Stimulated activated CD4-positive, alpha-beta T cell treated with anti-CD3 and anti-CD28 coated beads, TNF-alpha, amount 100 ng/mL, for 1 hour (primary cell): ENCODE measurements at places on chromosomes 1 and 21.

DNA sequence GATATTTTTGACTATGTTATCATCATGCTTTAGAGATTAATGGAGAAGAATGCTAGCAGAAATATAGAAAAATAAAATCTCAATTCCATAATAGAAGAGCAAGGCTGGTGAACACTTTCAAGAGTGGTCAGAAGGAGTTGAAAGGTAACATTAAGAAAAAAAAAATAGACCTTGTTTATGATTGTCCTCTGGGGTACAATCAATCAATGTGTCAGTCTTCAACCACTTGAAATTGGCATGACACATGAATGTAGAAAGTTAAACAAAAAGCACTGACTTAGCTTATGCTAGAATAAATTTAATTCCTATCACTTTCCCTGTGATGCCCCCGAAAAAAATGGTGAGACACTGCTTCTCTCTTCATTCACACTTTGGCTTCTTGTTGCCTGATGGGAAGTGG is 750.3 kb upstream of the ADGRL2 start:
- no peak for DNase-seq

DNA sequence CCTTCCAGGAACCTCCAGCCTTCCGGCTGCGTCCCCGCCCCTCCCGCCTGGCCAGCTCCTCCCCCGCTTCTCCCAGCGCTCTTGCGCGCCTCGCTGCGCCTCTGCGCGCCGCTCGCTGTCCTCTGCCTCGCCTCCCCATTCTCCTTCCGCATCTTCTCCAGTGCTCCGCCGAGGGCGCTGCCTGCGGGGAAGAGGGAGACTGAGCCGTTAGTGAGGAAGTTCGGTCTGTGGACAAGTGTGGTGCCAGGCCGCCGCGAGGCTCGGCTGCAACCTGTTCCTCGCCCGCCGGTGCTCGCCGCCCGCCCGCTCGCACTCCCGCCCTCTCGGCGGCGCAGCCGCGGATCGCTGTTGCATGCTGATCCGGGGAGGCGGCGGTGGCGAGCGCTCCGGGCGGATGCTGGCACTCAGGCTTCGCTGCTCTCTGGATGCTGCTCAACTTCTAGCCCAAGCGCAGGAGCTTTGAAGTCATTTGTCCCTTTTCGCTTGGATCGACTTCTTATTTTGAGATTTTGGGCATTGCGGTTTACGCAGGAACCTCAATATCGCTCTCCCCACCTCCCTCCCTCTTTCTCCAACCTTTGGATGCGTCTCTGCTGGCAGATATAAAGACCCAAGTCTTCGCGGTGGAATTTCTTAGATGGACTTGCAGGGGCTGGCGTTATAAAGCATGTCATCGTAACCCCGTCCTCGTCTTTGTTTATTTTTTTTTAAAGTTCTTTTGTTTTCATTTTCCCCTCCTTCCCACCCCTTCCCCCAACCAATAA is 614 bp upstream of the CACNA1E start:
- DNase-seq = no peak

DNA sequence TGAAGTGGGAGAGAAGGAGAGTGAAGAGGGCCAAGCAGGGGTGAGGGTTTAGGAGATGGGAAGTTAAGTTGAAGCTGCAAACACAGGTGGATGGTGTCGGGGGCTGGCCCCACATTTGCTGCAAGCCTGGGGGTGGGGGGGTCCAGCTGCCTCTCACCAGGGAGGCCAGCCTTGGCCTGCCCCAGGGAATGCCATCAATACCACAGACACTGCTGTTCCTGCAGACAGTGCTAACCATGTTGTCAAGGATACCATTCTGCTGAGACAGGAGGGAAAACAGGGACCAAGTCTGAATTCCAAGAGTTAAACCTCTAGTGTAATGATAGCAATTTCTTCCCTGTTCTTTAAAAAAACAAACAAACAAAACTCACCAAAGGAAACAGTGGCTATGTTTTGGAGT is 8.0 kb downstream of the MECR start:
- DNase-seq = no peak

DNA sequence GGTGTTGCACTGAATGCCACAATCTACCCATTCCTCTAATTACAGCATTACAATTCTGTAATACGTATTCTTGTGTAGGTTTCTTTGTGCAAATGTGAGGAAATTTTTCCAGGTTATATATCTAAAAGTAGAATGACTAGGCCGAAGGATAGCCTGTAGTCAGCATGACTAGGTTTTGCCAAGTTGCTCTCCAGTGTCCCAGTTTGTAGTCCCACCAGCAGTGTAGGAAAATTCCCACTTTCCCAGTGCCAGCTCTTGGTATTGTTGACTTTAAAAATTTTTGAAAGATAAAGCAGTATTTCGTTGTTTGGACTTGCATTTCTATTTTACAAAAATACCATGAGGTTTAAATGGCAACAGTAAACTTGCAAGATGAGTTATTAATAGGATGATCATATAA is 3.0 kb downstream of the PARK7 start:
- no peak for DNase-seq

DNA sequence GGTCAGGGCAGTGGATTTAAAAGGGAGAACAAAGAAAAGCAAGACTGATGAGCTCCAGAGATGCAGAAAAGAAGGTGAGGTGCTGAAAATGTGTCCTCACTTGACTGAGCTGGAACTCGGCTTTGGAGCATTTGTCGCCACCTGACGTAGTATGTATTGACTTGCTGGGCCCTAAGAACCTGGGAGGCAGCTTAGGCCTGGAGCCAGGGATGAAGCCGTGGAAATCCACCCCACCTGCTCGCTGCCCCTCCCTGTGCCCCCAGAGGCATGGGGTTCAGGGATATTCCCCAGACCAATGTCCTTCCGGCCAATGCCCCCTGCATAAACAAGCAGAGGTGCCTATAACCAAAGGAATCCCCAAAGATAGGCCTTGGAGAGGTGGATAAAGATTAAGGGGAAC is 14.3 kb downstream of the MRAP start:
- DNase-seq = no peak

DNA sequence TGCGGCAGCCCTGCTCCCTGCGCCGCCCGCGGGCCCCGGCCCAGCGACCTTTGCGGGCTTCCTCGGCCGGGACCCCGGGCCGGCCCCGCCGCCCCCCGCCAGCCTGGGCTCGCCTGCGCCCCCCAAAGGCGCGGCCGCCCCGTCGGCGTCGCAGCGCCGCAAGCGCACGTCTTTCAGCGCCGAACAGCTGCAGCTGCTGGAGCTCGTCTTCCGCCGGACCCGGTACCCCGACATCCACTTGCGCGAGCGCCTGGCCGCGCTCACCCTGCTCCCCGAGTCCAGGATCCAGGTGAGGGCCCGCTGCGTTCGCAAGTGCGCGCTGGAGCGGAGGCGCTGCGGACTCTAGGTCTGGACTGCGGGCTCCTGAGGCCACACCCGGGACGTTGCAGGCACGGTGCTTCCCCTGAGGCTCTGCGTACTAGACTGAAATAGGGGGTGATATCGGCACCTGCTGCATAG is 351 bp downstream of the MIXL1 start:
- DNase-seq = no peak

- no peak for DNase-seq
These were observed 13.9 kb downstream of the PLA2G2F start for GRCh38 chr1:20153000-20153418.

GRCh38 chr1:178614286-178614685 is 101.4 kb downstream of the TEX35 start:
- DNase-seq = no peak
